Activated gamma-delta T cell treated with Interleukin-2 at 50 U/mL for 16 hours (primary cell): ENCODE measurements at places on chromosomes 5 and 9.

DNA sequence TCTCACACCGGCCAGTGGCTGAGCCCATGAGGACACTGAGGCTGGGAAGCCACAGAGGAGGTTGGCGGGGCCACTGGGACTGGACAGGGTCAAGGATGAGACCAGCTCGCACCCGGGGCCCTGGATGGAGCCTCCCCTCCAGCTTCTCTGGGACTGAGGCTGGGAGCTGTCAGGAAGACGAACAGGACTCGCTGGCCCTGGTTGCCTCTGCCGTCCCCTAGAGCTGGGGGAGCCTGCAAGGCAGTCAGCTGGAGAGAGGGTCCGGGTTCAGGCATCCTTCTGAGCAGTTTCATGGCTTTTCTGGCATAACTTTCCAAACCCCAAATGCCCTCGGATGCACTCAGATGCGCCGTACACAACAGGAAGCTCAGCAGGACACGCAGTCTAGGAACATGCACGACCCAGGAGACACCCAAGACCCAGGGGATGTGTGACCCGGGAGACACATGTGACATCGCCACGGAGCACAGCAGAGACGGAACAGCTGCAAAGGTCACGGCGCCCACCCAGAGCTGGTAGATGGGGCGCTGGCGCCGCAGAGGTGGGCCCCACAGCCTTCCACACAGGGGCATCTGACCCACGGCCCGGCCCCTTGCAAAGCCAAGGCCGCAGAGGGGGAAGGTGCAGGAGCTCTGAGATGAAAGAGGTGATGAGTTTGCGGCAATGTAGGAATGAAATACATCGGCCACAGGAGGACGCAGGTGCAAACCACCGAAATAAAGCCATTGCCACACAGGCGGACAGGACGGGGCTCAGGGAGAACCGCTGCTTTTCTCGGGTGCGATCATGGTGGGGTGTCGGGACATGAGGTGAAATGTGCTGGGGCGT is 17.1 kb downstream of the TPPP start:
- no peak for DNase-seq

- no peak for DNase-seq
These were observed 511.7 kb upstream of the KLF4 start for GRCh38 chr9:108001237-108001636.

DNA sequence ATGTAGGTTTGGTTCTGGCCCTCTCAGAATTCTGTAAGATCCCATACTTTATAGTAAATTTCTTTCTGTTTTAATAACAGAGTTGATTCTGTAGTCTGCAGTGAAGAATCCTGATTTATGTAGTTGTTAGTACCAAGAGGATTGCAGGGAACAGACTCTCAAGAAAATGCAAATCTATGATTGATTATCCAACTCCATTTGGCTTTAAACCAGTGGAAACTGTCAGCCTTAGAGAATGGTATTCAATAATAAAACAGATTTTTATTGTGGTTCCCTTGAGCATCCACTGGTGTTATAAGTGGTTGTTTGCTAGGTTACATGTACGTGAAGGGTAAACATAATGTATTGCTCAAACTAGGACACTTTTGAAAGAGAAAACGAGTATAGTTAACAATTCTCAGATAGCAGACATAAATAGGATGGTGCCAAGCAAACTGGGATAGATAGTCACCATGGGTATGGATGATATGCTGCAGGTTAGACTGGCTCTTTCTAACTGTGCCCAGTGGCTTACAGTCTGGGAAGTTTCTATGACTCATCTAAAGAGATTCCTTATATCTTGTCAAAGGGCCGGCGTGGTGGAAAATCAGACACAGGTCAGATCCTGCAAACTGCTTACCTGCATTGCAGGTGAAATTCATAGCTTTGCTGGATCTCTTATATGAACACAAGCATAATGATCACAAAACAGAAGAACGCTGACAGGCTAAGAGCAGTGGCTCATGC is 41.7 kb upstream of the RPS23 start:
- DNase-seq: no peak

- DNase-seq: no peak
These were observed 860.6 kb upstream of the SEMA6A start for GRCh38 chr5:117435203-117435602.

- DNase-seq: no peak
These were observed 32.6 kb upstream of the SMU1 start for GRCh38 chr9:33109097-33109496.

DNA sequence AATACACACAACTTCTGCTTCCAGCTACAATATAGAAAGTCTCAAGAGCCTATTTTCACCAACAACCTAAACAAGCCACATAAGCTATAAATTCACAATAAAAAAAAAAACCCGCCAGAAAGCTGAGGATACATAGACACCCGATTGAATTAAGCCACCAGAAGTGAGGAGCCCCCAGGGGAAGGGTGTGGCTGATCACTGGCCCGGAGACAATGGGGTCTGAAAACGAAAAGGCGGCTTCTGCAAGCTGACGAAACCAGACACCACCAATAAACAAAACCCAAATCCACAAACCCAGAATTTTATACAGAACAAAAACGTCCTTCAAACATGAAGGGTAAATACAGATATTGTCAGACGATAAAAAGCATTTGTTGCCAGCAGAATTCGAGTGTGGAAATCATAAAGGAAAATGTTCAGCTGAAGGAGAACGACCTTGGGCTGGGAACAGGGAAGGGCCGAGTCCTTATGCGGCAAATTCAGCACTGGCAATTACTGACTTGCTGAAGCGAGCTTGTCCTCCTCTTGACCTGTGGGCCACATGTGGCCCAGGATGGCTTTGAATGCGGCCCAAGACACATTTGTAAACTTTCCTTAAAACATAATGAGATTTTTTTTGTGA is 39.6 kb upstream of the CEP72 start:
- no peak for DNase-seq

DNA sequence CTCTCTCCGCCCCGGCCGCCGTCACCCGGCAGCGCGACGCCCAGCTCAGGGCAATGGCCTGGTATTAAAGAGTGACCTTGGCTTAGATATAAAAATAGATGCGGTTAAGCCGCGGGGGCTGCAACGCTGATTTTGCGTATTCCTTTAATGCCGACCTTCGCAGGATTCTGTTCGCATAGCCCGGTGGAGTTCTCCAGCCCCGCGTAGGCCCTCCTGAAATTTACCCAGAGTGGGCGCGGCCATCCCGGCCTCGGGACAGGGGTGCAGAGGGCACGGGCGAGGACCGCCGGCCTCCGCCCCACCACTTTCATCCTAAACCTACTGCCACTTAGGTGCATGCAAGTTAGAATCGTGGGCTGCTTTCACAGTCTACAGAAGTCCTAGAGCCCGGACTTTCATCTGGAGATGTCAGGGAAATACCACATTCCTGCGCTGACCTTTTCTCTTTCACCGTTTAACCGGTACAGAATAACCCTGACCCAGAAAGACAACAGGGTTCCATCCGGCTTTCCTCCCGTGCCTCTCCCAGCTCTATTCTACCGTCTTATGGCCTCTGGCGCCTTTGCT is 492 bp upstream of the FAM169A start:
- DNase-seq: peak; percentile 6

DNA sequence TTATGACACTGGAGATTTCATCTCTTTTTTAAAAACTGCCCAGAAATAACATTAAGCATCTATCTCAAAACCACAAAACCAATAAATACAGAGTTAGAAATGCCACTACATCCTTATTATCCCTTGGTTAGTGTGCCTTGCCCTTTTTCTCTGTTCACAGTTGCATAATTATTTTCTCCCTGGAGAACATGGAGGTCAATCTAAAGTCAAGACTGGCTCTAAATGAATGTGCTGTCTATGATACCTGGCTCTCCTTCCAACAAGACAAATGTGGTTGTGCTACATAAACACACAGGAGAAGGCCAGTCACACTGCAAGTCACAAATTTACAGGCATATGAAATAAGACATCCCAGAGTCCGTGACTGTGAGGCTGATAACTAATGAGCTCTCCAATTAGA is 2.8 kb downstream of the FBN2 start:
- no peak for DNase-seq

- no peak for DNase-seq
These were observed 58.3 kb downstream of the NIPBL start for GRCh38 chr5:36934740-36935356.

DNA sequence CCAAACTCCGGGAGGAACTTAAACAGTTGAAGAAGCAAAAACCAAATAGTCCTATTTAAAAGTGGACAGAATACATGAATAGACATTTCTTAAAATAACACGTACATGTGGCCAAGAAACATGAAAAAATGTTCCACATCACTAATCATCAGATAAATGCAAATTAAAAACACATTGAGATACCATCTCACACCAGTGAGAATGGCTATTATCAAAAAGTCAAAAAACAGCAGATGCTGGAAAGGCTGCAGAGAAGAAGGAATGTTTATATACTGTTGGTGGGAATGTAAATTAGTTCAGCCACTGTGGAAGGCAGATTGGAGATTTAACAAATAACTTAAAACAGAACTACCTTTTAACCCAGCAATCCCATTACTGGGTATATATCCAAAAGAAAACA is 283.0 kb upstream of the IZUMO3 start:
- DNase-seq: no peak

- DNase-seq: no peak
These were observed 69.8 kb downstream of the KCNIP1 start for GRCh38 chr5:170573660-170574059.

DNA sequence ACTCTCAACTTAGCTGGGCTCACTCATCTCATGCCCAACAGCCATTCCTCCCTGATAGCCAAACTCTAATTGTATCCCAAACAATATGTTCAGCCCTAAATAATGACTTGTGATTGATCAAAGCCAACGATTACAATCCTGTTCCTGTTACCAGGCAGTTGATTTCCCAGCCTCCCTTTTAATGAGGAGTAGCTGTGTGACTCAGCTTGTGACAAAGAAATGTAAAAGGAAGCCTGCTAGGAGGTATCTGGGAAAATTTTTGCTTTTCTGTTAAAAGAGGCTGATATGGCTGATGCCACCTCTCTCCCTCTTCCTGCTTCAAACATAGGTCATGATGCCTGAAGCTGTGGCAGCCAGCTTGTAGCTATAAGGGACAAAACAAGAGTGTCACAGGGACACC is 19.6 kb upstream of the ENC1 start:
- no peak for DNase-seq

DNA sequence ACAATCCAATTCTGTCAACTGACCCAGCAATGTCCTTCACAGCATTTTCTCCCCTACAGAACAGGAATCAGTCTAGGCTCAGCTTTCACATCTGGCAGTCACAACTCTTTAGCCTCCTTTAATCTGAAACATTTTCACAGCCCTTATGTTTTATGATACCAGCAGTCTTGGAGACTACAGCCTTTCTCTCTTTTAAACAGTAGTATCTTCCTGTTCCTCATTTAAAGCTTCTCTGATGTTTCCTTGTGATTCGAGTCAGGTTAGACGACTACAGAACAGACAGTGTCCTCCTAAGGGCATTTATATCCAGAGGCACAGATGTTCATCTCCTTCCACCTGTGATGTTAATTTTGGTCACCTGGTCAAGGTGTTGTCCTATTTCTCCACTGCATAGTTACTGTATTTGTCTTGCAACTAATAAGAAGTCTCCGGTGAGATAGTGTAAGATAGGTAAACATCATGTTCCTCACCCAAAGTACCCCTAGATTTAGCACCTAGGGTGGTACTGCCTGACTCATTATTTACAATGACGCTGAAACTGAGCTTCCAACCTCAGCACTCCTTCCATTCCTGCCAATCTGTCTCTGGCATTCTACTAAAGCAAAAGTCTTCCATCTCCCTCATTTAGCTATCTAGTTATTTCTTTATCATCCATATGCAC is 20.7 kb downstream of the TTC39B start:
- DNase-seq: no peak

DNA sequence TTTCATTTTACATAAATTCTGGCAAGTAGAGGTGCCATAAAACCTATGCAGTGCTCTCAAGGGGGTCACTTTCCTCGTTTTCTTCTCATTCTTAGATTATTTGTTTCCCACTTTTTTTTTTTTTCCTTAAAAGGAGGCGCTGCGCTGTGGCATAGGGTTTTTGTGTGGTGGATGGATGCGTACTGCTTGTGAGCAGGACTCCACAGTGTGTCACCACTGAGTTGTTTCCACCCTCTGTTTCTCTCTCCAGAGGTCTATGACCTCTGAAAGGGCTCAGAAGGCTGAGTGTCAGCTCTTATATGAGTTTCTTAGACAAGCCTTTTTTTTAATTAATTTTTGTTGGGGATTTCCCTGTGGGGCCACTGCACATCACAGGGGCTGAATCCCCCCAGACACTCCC is 13.6 kb upstream of the CLTB start:
- DNase-seq: no peak

DNA sequence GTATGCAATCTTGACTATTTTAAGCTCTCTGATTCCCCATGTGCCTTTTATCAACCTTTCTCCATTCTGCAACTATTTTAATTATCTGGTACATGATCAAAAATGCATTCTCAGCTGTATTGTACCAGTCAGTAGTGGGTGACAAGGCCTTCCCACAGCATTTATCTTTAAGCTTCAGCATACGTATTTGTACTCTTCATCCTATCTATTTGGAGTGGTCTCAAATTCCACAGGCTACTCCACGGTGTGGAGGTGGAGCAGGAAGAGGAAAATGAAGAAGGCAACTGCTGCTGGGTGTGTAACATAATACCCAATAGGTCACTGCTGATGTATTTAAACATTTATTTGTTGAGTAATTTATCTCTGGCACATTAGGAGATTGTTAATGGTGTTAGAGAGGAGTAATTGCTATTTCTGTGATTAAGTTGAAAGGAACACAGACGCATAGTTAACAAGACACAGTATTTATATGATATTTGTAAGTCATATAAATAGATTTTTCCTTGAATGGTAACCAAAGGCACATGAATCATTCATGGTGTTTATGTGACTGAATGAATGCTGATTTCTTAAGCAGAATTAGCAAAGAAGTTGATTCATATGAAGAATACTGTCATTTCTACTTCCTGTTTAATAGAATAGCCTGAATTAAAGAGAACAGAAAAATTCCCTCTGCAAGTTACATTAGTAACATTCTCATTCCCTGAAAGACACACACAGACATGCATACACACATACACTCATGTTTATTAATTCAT is 153.8 kb upstream of the NR3C1 start:
- no peak for DNase-seq

GRCh38 chr5:179866241-179867078 is 7.8 kb upstream of the MRNIP start:
- DNase-seq: no peak

DNA sequence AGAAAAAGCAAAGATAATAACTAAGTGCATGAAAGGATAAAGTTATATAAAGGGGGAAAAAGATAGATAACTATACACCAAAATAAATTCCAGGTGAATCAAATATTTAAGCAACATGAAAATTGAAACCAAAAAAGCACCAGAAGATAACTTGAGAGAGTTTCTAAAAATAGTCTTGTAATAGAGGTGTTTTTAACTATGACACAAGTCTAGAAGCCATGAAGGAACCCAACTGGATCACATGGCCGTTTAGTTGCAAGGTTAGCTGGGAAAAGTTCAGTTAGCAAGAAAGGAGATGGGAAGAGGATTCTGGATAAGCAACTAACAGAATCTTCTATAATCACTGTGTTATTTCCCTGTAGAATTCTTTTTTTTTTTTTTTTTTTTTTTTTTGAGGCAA is 9.2 kb upstream of the RASA1 start:
- no peak for DNase-seq

DNA sequence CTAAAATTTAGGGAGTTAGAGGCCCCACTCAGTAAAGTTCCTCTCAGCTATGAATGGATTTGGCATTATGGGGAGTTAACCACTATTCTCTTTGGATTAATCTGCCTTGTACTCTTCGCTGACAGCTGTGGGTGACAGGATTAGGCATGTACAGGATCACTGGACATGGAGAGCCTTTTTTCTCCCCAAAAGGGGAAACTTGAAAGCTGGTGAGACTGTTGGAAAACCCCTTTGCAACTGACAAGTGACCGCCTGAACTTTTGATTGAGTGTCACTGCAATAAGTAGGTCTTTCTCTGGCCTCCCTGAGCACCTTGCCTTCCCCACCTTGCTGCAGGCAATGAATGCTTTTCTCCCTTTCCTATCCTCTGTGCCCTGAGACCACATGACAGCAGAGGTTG is 68.3 kb downstream of the ERP44 start:
- no peak for DNase-seq
